ENCODE measurements at places on chromosomes 12 and 14. TPM values are rescaled to one million over a fixed set of nuclear protein-coding genes. Genes with fewer than 3 reads are reported as not detected.

DNA sequence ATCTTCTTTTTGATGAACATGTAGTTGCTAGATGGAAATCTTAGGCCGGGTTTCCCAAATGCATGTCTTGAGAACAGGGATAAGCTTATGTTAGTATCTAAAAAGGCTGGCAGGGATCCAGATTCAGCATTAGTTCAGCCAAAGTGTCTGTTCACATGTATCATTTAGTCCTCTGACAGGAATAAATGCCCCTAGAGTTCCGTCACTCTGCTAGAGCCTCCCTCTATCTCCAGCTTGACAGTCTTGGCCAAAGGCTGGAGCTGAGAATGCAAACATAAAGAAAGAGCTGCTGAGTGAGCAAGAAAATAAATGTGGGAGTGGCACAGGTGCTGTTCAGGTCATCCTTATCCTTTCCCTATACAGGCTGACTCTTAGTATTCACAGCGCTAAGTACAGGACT lies 13.8 kb upstream of the NELL2 start:
- no peak overlapping the region for H3K27ac ChIP-seq
- DNase-seq, result no peak
- no peak overlapping the region for H3K4me3 ChIP-seq
- no peaks in the 10 kb centered on the region for H3K27me3 ChIP-seq
- H3K36me3 ChIP-seq, result no peaks in the 10 kb centered on the region

DNA sequence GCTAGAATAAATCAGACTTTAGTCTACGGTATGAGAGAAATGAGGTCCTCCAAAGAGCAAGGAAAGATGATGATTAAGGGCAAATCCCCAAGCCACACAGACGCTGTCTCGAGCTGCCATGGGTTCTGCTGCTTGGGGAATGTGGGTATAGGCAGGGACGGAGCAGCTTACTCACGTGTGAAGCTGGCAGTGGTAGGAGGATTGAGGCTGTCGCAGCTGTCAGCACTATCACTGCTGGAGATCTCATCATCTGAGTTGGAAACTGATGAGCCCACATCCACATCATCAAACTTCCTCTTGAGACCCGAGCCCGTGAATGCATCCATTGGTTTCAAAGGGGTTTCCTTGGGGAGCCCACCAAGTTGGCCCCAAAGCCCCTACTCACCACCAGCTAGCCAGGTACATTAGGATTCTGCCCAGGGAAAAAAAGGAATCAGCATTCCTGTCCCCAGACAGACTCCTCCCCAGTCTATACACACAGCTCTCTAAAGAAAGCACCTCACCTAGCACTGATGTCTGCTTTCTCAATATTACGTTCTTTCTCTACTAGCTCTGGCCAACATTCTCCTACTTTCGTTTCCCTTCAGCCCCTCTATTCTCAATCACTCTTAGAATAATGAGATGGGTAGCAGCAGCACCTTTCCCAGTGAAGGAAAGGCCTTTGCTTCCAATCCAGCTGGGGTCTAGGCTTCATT lies 7.0 kb downstream of the CSRNP2 start:
- no peak overlapping the region for H3K4me3 ChIP-seq
- peaks cover 17% of the 10 kb centered on the region for H3K4me1 ChIP-seq
- no peaks in the 10 kb centered on the region for H3K27me3 ChIP-seq

- DNase-seq, result no peak
- H3K4me1 ChIP-seq, result peaks cover 58% of the 10 kb centered on the region
Measured at GRCh38 chr12:4825011-4825858, 84.5 kb upstream of the KCNA1 start.

DNA sequence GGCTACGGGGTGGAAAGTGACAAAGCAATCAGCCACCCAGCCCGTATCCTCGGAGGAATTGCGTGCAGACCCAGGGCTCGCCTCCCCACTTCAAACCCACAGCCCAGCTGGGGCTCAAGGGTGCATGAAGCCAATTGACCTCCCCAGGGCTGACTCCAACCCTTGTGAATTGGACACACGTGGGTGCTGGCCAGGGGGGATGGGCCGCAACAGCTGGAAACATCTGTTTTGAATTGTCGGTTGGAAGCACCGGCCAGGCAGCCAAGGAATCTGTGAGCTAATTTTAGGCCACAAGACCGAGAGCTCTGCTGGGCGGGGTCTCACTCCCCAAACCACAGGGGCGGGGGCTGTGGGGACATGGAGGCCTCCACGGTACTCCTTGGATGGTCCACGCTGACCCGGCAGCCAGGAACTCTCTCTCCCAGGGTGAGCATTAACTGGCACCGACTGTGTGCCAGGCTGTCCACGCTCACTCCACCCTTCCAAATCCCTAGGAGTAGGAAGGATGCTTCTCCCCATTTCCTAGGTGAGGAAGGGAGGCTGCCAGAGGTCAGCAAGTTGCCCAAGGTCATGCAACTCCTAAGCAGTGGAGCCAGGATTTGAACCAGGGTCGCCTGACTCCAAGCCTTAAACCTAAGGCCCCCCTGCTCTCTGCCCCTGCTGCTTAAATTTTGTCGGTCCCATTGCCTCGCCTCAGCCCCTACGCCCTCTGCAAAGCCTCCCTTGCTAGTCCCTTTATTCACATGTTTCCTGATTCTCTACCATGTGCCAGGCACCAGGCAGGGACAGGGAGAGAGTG lies 11.9 kb upstream of the TMEM119 start:
- H3K27ac ChIP-seq, result no peak overlapping the region
- H3K4me1 ChIP-seq, result peaks cover 11% of the 10 kb centered on the region
- H3K27me3 ChIP-seq, result peaks cover 6% of the 10 kb centered on the region
- no peak for DNase-seq
- no peak overlapping the region for H3K4me3 ChIP-seq

DNA sequence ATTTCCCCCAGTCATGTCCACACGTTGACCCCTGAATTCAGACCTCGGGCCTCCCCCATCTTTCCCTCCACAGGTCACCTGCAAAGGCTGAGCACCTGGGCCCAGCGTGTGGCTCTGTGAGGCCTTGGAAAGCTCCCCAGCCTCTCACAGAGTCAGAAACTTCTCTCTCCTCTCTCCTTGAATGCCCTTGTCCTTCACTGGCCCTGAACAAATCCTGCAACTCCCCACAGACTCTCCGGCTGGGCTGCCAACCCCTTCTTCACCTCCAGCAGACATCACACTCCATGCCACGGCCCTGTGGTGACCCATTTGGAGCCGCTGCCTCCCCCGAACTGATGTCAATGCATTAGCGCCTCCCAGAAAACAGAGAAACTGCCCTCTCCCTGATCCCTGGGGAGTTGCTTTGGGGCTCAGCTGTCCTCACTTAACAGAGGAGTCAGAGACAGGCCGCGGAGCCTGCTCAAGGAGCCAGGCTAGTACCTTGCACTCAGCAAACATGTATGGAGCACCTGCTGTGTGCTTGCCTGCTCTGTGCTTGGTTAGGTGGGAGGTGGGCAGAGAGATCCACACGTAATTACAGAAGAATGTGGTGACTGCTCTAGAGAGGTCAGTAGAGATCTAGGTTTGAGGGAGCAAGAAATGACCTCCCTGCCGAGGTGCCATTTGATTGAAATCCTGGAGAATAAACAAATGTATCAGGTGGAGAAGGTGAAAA lies 99.2 kb upstream of the PWP1 start:
- H3K27ac ChIP-seq, result no peak overlapping the region
- peaks cover 4% of the 10 kb centered on the region for H3K36me3 ChIP-seq
- no peak for DNase-seq
- no peaks in the 10 kb centered on the region for H3K4me1 ChIP-seq
- no peak overlapping the region for H3K4me3 ChIP-seq

- DNase-seq, result no peak
- no peaks in the 10 kb centered on the region for H3K36me3 ChIP-seq
- H3K4me3 ChIP-seq, result no peak overlapping the region
- H3K4me1 ChIP-seq, result no peaks in the 10 kb centered on the region
Measured at GRCh38 chr12:22262309-22262708, 72.2 kb downstream of the ST8SIA1 start.

DNA sequence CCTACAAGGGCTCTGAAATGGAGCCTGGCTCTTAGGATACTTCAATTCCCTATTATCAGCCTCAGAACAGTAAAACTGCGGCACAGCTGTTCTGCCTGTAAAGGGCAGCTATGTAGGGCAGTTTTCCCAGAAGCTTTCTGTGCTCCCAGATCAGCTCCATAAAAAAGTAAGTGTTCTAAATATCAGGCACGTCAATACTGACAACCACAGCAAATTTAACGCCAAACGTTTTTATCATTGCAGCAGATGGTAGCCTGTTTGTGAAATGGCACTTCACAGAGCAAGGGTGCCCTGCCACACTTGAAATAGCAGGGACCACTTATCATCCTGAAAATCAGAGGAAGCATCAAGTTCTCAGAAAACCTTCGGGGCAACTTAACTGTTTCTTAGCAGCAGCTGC lies 54.8 kb upstream of the PTHLH start:
- no peak overlapping the region for H3K4me3 ChIP-seq
- no peak overlapping the region for H3K27ac ChIP-seq
- DNase-seq, result no peak
- no peaks in the 10 kb centered on the region for H3K4me1 ChIP-seq
- no peaks in the 10 kb centered on the region for H3K27me3 ChIP-seq

GRCh38 chr14:22982477-22983245 lies at the start of gene AJUBA:
Gene AJUBA, minus strand, starts transcription at chr14:22982551. Its CDS starts 285 bp downstream, at chr14:22982266.
- peaks cover 2% of the 10 kb centered on the region for H3K36me3 ChIP-seq
- peaks cover 4% of the 10 kb centered on the region for H3K4me1 ChIP-seq
- no peak within 1 kb of the TSS for H3K27ac ChIP-seq
- H3K4me3 ChIP-seq, result peak within 1 kb of the TSS; percentile 24
- DNase-seq, result peak; percentile 78

GRCh38 chr14:85595981-85596380 lies 66.0 kb downstream of the FLRT2 start:
- no peak overlapping the region for H3K27ac ChIP-seq
- no peak for DNase-seq
- H3K36me3 ChIP-seq, result no peaks in the 10 kb centered on the region
- H3K4me3 ChIP-seq, result no peak overlapping the region
- H3K27me3 ChIP-seq, result no peaks in the 10 kb centered on the region
- H3K4me1 ChIP-seq, result no peaks in the 10 kb centered on the region

GRCh38 chr14:23379366-23380196 lies 2.7 kb downstream of the CMTM5 start:
- no peak overlapping the region for H3K27ac ChIP-seq
- H3K36me3 ChIP-seq, result no peaks in the 10 kb centered on the region
- peaks cover 8% of the 10 kb centered on the region for H3K4me1 ChIP-seq
- peaks cover 7% of the 10 kb centered on the region for H3K27me3 ChIP-seq
- H3K4me3 ChIP-seq, result no peak overlapping the region
- peak; percentile 71 for DNase-seq

DNA sequence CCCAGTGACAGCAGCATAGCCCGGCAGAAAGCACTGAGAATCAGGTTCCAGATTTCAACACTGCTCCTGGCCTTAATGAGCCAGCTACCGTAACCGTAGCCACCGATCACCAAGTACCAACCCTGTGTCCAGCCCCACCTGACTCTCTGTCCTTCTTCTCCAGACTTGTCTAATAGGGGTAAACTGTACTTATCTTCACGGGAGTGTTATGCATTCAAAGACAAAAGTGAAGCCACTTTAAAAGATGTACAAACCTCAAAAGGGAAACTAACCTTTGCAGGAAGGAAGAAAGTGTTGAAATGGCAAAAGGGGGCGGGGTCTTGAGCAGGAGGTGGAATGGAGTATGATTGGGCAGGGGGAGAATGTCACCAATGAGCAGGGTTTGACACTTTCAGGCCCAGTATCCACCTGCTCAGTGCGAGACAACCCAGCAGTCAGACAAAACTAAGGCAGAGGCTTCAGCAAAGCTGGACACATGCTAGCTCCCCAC lies 226.1 kb downstream of the CHST11 start:
- H3K4me3 ChIP-seq, result peak overlapping the region; percentile 79
- H3K27ac ChIP-seq, result peak overlapping the region; percentile 91
- H3K36me3 ChIP-seq, result peaks cover 30% of the 10 kb centered on the region
- peak; percentile 90 for DNase-seq
- peaks cover 94% of the 10 kb centered on the region for H3K4me1 ChIP-seq

Gene SUOX
- 2.5 TPM for total RNA-seq

Gene C12orf60
- total RNA-seq, result 1.6 TPM

Gene FNTB
- 15.6 TPM for total RNA-seq

Gene SIX1
- total RNA-seq, result 0.89 TPM

Gene TAS2R7
- total RNA-seq, result not detected

All from activated CD8-positive, alpha-beta memory T cell treated with anti-CD3 and anti-CD28 coated beads, Interleukin-2, amount 10 ng/mL, durations not matched to agents 7 days and 5 days (primary cell).